Activated naive CD4-positive, alpha-beta T cell treated with Interleukin-2 at 50 U/mL for 16 hours (primary cell): ENCODE measurements at places on chromosomes 7 and 10.

GRCh38 chr10:133347710-133348517, 741 bp downstream of the PRAP1 start:
- no peak for DNase-seq

GRCh38 chr7:157881048-157881771, 544.4 kb downstream of the DNAJB6 start:
- DNase-seq = no peak

GRCh38 chr10:80173466-80173865, 31.9 kb downstream of the ANXA11 start:
- DNase-seq = no peak

DNA sequence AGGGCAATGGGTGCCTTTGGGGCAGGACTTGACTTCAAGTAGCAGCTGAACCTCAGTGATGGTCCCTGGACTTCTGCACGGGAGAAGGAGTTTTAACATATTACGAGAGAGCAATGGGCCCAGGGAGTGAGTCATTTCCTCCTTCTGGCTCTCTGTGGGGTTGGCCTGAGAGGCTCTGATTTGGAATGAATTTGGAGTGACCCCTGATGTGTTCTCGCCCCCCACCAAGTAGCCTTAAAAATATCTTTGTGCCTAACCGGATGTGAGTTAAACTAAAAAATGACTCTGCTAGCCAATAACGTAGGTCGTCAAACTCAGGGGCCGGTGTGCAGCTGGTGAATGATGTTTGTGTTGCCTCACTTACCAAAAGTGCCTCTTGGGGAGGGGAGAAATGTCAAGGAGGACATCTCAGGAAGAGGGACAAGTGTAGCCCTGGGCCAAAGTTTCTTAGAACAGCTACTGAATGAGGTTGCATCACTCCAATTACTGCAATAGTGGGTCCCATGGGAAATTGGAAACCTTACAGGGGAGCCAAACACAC, 656.6 kb downstream of the INHBA start:
- no peak for DNase-seq

- DNase-seq = no peak
Measured at GRCh38 chr7:130147710-130148325, 57.4 kb downstream of the TMEM209 start.

DNA sequence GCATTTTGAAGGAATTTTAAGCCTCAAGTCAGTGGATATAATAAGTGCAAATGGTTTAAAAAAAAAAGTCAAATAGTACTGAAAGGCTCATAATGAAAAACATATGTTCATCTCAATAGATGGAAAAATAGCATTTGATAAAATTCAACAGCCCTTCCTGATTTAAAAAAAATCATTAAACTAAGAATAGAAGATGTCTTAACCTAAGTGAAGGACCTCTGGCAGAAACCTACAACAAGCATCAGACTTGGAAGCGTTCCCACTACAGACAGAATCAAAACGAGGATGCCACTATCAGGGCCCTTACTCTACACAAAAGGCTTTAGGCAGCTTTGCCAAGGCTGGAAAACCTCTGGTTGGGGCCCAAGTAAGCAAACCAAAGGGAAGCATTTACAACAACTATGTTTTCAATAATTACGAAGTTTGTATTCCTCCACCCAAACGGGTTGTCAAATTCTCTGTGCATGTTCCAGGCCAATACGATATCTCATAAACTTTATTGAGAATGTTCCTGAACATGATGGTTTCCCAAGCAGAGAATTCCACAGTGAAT, 45.1 kb downstream of the CYTH3 start:
- DNase-seq = no peak

DNA sequence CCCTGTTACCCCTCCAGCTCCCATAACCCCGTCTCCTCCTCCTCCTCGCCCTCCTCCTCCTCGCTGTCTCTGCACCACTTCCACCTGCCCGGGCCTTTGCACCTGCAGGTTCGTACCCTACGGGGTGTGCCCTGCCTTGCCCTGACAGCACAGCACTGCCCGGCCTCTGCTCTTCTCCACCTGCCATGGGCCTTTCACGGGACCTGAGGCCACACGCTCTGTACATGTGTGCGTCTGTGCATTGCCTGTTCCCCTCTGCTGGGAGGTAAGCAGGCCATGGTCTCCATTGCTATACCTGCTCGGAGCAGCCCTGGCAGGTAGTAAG, 40.0 kb downstream of the MICALL2 start:
- no peak for DNase-seq

GRCh38 chr7:130366564-130366963, 13.7 kb upstream of the CPA1 start:
- DNase-seq = no peak

GRCh38 chr10:44300666-44301649, 83.9 kb downstream of the CXCL12 start:
- no peak for DNase-seq

- DNase-seq = no peak
Measured at GRCh38 chr7:41475801-41476459, 227.0 kb downstream of the INHBA start.

- no peak for DNase-seq
Measured at GRCh38 chr10:97050205-97050745, 135.5 kb downstream of the SLIT1 start.

DNA sequence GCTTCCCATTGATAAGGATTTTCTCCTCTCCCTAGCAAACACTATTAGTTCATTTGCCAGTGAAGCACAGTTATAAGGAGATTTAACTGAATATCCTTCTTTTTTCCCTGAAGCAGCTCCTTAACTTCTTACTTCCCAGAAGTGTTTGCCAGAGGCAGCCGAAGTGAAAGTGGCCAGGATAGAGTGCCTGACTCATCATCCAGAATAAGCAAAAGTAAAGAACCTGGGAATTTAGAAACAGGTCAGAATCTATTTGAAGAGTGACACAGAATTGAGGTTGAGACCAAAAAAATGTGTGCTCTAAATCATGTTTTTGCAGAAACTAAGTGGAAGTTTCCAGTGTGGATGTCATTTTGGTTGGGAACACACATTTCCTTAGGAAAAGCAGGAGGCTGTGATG, 249.6 kb upstream of the VWC2 start:
- DNase-seq = no peak

DNA sequence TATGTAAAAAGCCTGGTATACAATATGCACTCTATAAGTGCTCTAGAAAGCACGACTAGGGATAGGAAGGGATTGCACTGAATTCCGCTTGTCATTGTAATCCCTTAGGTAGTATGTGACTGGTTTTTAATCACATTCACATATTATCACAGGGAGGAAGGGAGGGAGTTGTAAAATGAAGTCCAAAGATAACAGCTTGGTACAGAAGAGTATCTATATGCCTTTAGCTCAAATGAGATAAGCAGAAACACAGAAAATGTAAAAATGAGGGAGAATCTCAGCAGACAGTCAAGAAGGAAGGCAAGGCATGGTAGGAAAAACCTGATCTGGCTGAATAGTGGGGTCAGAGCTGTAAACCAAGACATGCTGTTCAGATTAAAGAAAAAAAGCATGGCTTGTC, 63.4 kb downstream of the ABI1 start:
- DNase-seq = no peak

GRCh38 chr10:12833451-12833850, 168.1 kb downstream of the CCDC3 start:
- DNase-seq = no peak

GRCh38 chr10:102617041-102617440, 27.2 kb upstream of the TRIM8 start:
- DNase-seq = no peak

DNA sequence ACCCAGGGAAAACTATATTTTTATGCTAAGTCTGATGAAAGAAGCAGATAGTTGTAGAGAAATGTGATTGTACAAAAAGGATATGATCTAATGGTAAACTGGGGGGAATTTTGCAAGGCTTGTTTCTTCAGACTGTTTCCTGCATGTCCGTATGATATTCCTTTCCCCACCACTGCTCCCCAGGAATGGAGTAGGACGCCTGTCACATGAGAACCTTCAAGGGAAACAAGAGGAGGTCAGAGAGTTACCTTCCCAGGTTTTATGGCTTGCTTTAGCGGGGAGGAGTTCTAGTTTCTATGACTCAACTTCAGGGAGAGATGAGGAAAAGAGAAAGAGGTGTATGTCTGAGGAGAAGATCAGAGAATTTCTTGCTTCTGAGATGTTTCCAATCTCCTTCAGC, 16.4 kb upstream of the ITPRID1 start:
- no peak for DNase-seq

- no peak for DNase-seq
Measured at GRCh38 chr7:45178241-45179225, 20.9 kb downstream of the RAMP3 start.

DNA sequence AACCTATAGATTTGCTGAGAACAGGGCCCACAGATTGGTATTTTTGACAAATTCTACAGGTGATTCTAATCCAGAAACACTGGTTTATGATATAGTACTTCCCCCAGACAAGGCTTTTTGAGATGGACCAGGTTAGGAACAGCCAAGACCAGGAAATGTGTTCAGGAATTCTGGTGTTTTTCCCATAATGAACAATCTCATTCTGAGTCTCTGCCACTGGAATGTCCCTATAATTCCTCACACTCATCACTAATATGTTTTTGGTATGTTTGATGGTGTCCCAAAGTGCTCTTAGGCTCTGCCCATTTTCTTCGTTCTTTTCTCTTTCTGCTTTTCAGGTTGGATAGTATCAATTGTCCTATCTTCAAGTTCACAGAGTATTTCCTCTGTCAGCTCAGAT, 107.2 kb upstream of the IGFBP3 start:
- no peak for DNase-seq

DNA sequence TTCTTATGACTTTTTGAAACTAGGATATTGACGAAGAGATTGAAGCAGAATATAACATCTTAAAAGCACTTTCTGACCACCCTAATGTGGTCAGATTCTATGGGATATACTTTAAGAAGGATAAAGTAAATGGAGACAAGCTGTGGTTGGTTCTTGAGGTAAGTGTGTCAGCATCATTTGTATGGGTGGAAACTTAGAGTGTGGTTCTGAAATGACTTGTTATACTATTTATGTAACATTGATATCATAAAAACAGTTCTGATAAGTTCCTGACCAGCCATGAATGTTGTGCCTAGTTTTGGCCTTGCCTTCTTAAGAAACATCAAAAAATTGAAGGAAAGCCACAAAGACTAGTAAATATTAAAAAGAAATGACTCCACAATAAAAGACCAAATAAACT, 20.8 kb downstream of the MYO3A start:
- DNase-seq = no peak

DNA sequence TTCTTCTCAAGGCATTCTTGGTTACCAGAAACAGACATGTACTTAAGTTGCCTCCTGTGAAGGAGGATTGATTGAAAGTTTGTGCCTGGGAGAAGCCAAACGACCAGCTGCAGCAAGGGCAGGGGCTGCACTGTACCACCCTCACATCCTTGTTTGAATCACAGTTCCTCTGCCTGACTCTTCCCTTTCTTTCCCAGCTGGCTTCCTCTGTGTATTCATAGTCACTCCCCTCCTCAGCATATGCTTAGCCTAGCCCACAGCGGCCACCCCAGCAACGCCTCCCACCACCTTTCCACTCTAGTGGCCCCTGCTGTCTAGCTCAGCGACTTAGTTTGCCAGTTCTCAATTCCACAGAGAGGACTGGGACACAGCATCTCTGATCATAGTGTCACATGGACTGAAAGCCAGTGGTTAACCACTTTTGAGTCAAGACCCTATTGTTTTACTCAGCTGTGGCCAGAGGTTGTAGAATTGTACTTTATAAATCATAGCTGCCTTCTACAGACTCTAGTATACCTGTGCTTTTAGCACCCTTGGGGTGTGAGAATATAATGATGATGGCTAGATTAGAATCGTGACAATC, 643.0 kb downstream of the SUGCT start:
- no peak for DNase-seq

DNA sequence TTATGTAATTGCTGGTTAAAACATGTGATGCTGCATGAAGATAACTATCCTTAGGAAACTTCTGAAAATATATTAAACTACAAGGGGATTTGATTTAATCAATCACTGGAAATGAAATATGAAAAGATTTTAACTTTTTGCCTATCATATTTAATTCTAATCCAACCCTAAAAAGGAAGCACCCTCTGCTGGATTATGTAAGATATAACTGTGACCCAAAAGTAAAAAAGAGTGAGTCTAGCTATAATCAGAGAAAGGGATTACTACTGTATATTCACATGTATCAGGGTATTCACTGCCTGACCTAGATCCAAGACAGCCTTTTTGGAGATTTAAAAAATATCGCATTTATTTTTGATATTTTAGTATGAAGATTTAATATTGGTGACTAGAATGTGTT, 295.5 kb downstream of the MDFIC start:
- no peak for DNase-seq

GRCh38 chr10:99372546-99373271, 43.6 kb downstream of the CNNM1 start:
- no peak for DNase-seq

DNA sequence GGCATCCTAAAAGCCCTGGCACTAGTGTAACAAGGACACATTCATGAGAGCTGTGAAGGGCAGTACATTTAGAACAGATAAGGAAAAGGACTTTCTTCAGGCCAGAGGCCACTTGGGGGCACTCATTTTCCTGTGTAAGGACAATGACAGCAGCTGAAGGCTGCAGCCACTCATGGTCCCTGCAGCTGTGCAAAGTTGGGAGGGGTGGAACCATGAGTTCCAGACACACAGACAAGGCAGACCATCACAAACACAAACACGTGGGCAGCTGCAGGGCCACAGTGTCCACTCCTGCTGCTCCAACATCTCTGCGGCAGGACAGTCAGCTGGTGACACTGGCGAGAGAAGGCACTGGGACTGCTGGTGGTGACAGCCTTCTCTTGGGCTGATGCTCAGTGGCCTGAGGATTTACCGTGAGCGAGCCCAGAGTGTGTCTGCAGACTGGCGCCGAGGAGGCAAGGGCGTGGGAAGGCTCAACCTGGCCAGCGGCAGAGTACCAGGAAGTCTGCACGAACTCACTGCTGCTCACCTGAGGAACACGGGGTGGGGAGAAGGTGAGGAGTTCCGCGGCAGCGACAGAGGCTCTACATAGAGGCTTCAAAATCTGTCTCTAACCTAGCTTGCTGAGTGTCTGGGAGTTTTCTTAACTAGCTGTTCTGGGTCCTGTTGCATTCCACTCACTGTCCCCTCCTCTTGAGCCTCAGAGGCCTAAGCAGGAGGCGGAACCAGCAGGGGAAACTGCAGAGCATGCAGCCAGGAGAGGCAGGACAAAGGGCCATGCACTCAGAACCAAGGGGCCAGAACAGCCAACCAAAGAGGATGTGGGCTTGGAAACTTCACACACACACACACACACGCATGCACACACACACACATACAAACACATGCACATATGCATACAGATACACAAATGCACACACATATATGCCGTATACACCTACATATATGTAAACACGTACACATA, 76.5 kb upstream of the DDC start:
- no peak for DNase-seq

DNA sequence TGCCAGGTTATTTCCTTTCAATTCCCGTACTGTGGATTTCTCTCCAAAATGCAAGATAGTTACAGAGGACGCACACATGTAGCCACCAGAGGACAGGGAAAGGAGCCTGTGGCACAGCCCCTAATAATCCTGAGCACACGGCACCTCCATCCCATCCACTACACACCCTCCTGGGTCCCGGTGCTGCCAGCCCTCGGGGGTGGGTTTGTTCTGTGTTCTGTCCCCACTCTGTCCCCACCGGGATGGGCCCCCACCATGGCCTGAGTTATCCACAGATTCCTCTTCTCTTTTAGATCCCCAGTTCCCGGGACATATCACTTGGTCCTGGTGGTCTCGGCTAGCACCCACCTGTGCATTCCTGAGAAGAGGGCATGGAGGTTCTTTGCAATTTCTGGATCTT, 196.9 kb upstream of the PPP2R2D start:
- no peak for DNase-seq
